ENCODE measurements at places on chromosomes 7 and 10.

- no peaks in the 10 kb centered on the region for H3K4me1 ChIP-seq
- no peak overlapping the region for H3K27ac ChIP-seq
- H3K27me3 ChIP-seq: no peaks in the 10 kb centered on the region
- no peak for DNase-seq
- H3K4me3 ChIP-seq: no peak overlapping the region
- H3K36me3 ChIP-seq: no peaks in the 10 kb centered on the region
Observed at GRCh38 chr10:112502536-112502935, 55.5 kb downstream of the VTI1A start.

DNA sequence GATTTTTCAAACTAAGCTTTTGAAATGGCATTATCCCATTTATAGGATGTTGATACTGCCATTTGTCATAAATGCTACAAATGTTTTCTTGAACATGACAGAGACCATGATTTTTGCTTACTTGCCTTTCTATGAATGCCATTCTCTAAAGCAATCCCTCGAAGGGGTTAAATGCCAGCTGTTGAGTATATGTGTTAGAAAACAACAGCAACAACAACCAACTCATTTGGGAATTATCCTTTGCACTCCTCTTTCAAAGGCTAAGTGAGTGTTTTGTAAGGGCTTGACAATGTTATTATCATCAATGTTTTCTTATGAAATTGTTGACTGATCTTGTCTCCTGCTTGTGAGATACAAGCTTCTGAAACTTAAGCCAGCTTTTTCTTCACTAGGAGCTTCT, 529.4 kb downstream of the SORCS3 start:
- H3K27ac ChIP-seq: no peak overlapping the region
- H3K4me3 ChIP-seq: no peak overlapping the region

- no peak overlapping the region for H3K4me3 ChIP-seq
- H3K27me3 ChIP-seq: no peaks in the 10 kb centered on the region
- H3K36me3 ChIP-seq: peaks cover 67% of the 10 kb centered on the region
- peak; percentile 53 for DNase-seq
Observed at GRCh38 chr10:102009801-102010425, 46.1 kb downstream of the ARMH3 start.

DNA sequence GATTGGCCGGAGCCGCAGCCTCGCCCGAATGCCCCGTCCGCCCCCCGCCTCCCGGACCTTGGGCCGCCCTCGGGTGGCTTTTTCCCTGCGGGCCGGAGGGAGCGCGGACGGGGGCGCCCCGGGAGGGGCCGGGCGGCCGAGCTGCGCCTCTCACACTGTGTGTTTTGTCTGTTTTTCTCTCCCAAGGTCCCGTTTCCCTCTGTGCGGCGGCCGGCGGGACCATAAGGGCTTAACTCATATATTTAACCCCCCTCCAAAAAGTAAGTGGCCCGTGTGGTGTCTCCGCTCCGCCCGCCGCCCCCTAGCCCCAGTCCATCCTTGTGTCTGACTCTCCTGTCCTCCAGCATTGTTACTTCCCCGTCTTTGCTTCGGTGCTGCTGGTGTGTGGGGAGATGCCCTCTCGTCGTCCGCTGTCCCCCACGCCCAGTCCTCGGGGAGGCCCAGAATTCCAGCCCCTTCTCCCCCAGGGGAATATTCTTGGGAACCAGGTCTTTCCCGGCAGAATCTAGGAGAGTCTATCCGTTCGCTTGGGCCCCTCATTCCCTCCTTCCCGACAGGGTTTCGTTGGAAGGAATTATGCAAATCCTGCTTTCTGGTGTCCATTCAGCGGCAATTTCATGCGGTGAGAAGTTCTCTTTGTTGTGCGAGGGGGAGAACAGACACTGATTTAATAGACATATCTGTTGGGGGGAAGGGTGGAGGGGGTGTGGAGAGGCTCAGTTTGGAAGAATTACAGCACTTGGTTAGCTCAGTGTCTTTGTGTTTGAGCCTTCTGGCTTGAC, 1.3 kb downstream of the LCOR start:
- H3K27me3 ChIP-seq: no peaks in the 10 kb centered on the region
- H3K36me3 ChIP-seq: peaks cover 5% of the 10 kb centered on the region
- H3K27ac ChIP-seq: peak overlapping the region; percentile 70
- DNase-seq: peak; percentile 42
- H3K4me3 ChIP-seq: peak overlapping the region; percentile 80
- H3K4me1 ChIP-seq: peaks cover 55% of the 10 kb centered on the region

- H3K36me3 ChIP-seq: no peaks in the 10 kb centered on the region
- no peak for DNase-seq
- H3K27me3 ChIP-seq: no peaks in the 10 kb centered on the region
- no peak overlapping the region for H3K27ac ChIP-seq
- no peaks in the 10 kb centered on the region for H3K4me1 ChIP-seq
- no peak overlapping the region for H3K4me3 ChIP-seq
Observed at GRCh38 chr10:91103384-91104192, 116.9 kb upstream of the PCGF5 start.

DNA sequence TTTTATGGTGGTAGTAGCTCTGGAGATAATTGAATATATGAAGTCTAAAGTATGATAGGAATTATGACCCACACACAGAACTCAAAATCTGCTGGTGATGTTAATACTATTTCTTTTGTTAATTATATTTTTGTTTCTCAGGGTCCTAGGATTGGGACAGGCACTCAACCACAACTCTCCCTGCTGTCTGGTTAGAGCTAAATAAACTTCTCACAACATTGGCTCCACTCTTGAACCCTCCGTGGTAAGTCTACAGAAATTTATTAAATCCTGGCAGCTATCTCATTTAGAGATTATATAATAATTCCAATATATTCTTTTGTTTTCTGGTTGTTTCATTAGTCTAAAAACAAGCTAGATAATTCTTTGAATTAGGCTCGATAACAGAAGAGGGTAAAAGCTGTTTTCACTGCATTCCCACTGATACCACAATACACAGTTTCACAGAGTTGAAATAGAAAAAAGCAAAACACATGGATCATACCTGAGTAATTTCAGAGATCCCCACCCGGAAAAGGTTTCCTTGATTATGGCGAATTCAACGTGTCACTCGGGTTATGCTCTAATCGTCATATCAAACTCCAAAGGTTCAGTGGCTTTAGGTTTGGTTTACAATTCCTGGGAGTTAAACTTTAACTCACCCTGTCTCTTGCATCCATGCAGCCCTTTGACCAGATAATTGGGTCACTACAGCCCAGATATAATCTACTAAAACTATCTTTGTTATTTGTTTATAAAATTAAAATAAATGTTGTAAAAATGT, at the start of gene A1CF:
TSS of gene A1CF (minus strand) at position 531 of the 763 bp plus-strand sequence. CDS start 25,687 bp downstream, outside the sequence.
- H3K36me3 ChIP-seq: no peaks in the 10 kb centered on the region
- no peaks in the 10 kb centered on the region for H3K4me1 ChIP-seq
- no peaks in the 10 kb centered on the region for H3K27me3 ChIP-seq
- no peak within 1 kb of the TSS for H3K4me3 ChIP-seq
- DNase-seq: no peak

DNA sequence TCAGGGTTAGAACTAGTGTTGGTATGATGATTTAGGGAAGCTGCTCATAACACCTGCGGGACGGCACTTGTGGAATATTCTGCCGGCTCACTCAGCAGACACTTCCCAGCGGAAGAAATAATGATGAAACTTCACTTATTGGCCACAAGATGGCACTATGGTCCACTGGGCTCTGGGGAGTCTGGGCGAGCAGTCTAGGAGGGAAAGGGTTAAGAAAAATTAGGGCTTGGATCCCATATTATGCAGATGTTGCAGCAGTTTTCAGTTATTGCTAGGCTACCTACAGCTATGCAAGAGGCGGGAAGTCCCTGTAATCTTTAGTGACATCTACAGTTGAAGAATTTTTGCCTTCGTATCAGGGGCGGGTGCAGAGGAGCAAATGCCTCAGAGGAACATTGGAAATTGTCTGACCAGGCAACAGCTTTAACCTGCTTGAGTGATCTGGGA, 238.7 kb upstream of the PRSS58 start:
- no peaks in the 10 kb centered on the region for H3K36me3 ChIP-seq
- no peak overlapping the region for H3K27ac ChIP-seq
- peak; percentile 39 for DNase-seq
- no peaks in the 10 kb centered on the region for H3K27me3 ChIP-seq

DNA sequence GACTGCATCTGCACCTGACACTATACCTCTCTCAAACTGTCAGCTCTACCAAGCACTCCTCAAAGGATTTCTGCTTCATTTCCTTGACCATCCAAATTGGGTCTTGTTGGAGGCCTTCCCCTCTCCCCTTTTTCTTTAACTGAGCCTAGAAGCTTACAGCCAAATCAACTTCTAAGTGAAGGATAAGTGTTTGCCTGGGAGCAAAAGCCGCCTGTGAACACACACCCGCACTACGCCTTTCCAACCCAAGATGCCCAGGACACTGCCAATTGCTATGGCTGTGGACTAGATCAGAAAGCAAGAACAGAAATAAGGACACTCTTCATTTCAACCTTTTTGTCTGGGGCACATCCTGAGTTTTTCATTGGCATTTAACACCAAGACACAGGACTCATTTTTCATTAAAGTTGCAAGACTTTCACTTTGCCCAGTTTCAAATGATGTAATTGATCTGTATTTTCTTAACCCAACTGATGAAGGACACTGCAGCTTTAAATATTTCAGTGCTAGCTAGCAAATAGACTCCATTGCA, 52.8 kb downstream of the CPEB3 start:
- H3K4me1 ChIP-seq: peaks cover 42% of the 10 kb centered on the region
- peak overlapping the region; percentile 89 for H3K4me3 ChIP-seq
- H3K27ac ChIP-seq: no peak overlapping the region
- H3K27me3 ChIP-seq: no peaks in the 10 kb centered on the region
- H3K36me3 ChIP-seq: peaks cover 22% of the 10 kb centered on the region

GRCh38 chr10:114603303-114603702, 54.8 kb downstream of the ABLIM1 start:
- H3K36me3 ChIP-seq: no peaks in the 10 kb centered on the region
- no peak overlapping the region for H3K27ac ChIP-seq
- H3K27me3 ChIP-seq: no peaks in the 10 kb centered on the region
- no peaks in the 10 kb centered on the region for H3K4me1 ChIP-seq
- no peak overlapping the region for H3K4me3 ChIP-seq

DNA sequence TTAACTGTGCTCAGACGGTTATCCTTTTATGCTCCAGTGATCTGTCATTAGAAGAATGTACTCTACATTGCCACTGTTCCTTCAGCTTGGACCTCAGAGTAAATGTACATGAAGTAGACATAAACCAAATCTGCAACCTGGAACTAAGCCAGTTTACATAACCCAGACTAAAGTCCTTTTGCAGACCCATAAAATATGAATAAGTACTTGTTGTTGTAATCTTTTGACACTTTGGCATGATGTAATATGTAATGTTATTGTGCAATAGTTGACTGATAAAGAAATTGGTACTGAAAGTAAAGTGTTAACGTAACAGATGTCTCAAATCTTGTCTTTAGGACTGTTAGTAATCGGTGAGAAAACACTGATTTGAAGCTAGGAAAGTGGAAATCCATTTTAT, 115.8 kb upstream of the SORCS1 start:
- no peaks in the 10 kb centered on the region for H3K36me3 ChIP-seq
- H3K4me1 ChIP-seq: no peaks in the 10 kb centered on the region
- no peak for DNase-seq
- no peaks in the 10 kb centered on the region for H3K27me3 ChIP-seq
- H3K27ac ChIP-seq: no peak overlapping the region

DNA sequence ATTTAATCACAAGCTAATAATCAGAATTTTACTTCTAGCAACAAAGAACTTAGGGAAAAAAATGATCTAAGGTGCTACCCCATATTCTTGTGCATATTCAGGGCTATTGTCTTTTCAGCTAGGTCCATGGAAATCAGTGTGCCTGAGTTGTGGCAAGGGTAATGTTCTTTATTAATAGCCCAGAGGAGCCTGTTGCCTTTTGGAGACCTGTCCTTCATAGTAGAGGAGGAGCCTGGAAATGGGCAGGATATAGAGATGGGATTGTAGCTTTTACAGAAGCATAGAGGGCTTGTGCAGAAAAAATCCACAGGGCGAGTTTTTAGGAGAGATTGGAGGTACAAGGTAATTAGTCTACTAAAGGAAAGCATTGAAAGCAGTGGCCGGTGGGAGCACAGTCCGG, 38.9 kb downstream of the AGK start:
- H3K4me1 ChIP-seq: no peaks in the 10 kb centered on the region
- no peaks in the 10 kb centered on the region for H3K27me3 ChIP-seq
- H3K4me3 ChIP-seq: no peak overlapping the region
- no peak for DNase-seq
- no peak overlapping the region for H3K27ac ChIP-seq

DNA sequence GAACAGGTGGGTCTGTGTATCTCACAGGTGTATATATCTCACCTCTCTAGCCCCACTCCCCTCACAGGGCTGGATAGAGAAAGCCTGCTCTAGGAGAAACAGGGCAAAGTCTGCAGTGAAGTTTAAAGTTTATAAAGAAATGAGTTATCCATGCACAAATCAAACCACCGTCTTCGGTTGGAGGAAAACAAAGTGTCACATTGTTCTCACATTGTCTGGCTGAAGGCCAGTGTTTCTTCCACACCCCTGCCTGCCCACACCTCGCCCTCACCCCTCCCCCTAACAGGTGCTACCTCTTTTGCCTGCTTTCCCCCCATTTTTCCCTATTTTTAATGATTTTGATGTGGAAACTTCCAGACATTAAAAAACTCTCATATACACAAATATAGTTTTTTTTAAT, 25.8 kb downstream of the AQP1 start:
- no peak overlapping the region for H3K27ac ChIP-seq
- DNase-seq: no peak
- no peaks in the 10 kb centered on the region for H3K27me3 ChIP-seq

DNA sequence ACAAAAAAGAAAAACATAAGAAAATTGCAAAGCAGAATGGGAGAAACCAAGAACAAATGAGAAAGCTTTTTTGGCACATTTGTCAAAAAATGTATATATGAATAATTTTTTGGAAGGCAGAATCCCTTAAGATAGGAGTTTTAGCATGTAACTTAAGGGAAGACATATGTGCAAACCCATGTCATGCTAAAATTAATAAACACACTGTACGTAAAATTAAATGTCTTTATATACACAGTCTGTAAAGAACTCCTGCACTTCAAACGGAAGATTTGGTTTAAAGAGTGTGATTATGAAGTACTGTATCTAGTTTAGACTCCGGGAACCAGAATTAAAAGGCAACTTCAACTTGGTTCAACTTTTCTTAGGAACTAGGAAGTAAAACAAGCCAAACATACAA, 369.9 kb upstream of the TEX47 start:
- DNase-seq: no peak
- no peak overlapping the region for H3K4me3 ChIP-seq
- no peak overlapping the region for H3K27ac ChIP-seq
- no peaks in the 10 kb centered on the region for H3K27me3 ChIP-seq

- no peak overlapping the region for H3K4me3 ChIP-seq
- H3K36me3 ChIP-seq: no peaks in the 10 kb centered on the region
- no peaks in the 10 kb centered on the region for H3K4me1 ChIP-seq
- no peak for DNase-seq
- H3K27me3 ChIP-seq: no peaks in the 10 kb centered on the region
Observed at GRCh38 chr10:66483966-66484365, 441.9 kb upstream of the LRRTM3 start.

- no peaks in the 10 kb centered on the region for H3K27me3 ChIP-seq
- no peaks in the 10 kb centered on the region for H3K4me1 ChIP-seq
- no peak for DNase-seq
Observed at GRCh38 chr10:58993480-58994221, 182.8 kb upstream of the PHYHIPL start.

- no peak for DNase-seq
- no peak overlapping the region for H3K4me3 ChIP-seq
- no peak overlapping the region for H3K27ac ChIP-seq
- H3K36me3 ChIP-seq: no peaks in the 10 kb centered on the region
- no peaks in the 10 kb centered on the region for H3K4me1 ChIP-seq
- no peaks in the 10 kb centered on the region for H3K27me3 ChIP-seq
Observed at GRCh38 chr10:91558473-91558872, 74.4 kb downstream of the PPP1R3C start.

GRCh38 chr7:76364198-76364584, 5.4 kb upstream of the YWHAG start:
- peak overlapping the region; percentile 95 for H3K27ac ChIP-seq
- no peaks in the 10 kb centered on the region for H3K36me3 ChIP-seq
- peaks cover 68% of the 10 kb centered on the region for H3K4me1 ChIP-seq
- peak overlapping the region; percentile 65 for H3K4me3 ChIP-seq
- peak; percentile 57 for DNase-seq
- H3K27me3 ChIP-seq: no peaks in the 10 kb centered on the region
